ENCODE measurements at places on chromosomes 2 and 18.
A peak's percentile ranks its signal among the peaks of the same experiment; 100 is the strongest.

DNA sequence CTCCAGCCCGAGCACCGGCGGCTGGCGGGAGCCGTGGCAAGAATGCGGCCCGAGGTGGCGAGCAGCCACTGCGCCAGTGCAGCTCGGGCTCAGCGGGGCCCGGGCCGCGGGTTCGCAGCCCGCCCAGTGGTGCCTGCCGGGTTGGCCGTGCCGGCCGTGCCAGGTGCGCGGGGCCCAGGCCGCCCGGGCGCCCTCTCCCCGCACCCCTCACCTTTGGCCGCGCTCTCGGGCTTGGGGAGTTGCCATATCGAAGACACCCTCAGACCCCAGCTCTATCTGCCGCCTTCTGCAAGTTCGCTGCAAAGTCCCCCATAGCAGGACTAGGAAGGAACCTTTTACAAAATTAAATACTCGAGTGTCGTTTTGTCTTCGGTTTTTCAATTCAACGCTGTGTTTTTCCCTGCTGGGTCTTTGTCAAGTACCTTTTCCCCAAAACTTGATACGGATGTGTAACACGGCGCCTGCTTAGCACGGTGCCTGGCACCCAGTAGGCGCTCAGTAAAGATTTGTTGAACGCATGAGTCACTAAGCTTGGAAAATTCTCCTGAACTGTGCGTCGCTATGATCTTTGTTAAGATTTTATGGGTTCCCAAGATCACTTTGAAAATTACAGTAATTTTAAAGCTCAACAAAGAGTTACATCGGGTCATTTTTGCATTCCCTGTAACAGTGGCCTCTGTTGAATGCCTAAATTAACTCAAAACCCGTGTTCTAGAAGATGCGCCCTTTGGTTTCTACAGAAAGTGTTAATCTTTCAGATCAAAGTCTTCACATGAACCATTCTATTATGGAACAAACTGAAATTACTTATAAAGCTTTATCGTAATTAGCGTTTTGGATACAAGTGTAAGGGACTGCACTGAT is 750 bp downstream of the STRADB start:
- DNase-seq, result peak; percentile 48

GRCh38 chr2:63875131-63875527 is 33.4 kb downstream of the UGP2 start:
- DNase-seq, result peak; percentile 79

- DNase-seq, result peak; percentile 28
Observed at GRCh38 chr18:9902832-9903231, 11.0 kb upstream of the VAPA start.

DNA sequence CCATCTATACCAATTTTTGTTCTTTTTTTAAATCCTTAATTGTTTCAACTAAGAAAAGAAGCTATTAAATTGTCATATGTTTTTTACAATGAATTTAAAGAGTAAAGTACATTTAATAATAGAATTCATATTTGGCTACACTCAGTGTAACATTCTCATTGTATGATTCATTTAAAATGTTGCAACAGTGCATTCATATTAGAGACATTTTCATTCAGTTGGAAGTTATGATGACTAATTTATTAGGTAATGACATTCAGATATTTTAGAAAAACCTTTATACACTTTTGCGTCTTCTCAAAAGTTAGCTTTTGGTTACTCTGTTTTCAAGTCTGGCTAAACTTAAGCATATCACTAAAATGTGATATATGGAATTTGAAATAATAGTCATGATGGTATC is 887.5 kb upstream of the NRXN1 start:
- DNase-seq, result peak; percentile 62

GRCh38 chr2:86703704-86704361 is 16.3 kb upstream of the RMND5A start:
- peak; percentile 34 for DNase-seq

DNA sequence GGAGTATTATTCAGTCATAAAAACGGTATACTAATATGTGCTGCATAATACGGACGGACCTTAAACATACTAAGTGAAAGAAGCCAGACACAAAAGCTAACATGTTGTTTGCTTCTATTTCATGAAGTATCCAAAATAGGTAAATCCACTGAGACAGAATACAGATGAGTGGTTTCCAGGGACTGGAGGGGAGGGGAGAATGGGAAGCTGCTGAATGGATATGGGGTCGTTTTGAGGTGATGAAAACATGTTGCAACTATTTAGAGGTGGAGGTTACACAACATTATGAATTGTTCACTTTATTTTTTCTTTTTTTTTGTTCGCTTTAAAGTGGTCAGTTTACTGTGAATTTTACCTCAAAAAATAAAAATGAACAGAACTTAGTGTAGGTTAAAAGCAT is 52.9 kb downstream of the RAB10 start:
- no peak for DNase-seq

- DNase-seq, result no peak
Observed at GRCh38 chr2:79827881-79828280, 315.0 kb downstream of the CTNNA2 start.

DNA sequence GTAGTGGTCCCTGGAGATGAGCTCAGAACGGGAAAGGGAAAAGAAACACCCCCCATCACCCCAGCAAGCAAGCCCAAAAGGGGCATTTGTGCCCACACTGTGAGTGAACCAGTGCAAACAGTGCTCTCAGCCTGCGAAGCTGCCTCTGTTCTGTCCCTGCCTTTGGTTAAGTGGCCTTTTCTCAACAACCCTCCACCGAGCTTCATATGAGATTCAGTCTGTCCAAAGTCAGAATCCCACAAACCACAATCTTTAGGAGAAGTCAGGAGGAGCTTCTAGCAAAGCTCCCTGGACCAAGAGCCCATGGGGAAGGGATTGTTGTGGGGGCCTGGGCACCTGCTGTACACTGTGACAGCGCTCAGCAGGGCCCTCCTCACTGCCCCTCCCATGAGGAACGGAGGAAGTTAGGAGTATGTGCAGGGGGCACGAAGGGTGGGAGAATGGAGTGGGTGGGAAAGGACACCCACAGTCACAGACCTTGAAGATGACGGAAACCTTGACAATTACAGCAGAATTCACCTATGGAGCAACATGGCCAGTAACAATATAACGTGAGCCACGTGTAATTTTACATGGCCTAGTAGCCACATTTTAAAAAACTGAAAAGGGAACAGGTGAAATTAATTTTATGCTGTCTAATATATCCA is 119.5 kb downstream of the SMAD7 start:
- no peak for DNase-seq

DNA sequence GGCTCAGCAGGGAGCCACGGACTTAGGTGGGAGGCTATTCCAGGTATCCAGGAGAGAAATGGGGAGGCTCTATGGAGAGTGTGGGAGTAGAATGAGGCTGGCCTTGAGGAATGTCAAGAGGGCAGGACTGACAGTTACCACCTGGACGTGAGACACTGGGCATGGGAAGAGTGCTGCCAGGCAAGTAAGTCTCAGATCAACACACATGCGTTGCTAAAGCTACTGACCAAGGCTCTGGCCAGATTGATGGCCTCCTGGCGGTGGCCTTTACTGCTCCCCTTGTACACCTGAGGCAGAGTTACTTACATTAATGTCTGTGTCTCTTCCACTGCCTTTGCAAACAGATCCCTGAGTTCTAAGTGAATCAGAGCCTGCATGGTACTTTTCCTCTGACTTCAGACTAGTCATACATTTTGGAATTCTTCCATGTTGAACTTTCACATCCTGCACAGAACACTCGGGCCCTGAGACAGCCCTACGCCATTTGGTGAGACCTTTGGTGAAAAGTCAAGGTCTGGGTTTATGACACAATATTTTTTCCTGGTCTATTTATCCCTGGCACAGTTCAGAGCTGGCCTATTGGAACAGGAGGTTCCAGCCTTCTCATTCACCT is 398.8 kb upstream of the TRIB2 start:
- peak; percentile 98 for DNase-seq

- no peak for DNase-seq
Observed at GRCh38 chr18:5466256-5466655, 77.5 kb downstream of the EPB41L3 start.

DNA sequence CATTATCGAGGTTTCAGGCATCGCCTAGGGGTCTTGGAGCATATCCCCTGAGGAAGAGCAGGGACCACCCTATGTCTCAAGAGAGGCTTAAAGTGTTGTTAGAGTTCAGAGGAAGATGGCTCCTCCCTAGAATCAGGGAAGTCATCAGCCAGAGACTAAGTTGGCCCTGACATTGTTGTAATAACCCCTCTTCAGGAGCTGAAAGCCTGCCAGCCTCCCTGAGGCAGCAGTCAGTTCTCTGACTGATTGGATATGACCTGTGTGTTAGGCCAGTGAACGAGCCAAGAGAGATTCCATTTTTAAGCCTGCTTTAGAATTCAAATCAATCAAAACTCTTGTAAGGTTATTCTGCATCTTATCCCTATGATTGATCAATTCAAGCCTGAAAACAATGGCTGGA is 34.9 kb downstream of the ARHGAP28 start:
- no peak for DNase-seq

GRCh38 chr2:62410926-62411456 is 95.0 kb downstream of the TMEM17 start:
- DNase-seq, result peak; percentile 4

DNA sequence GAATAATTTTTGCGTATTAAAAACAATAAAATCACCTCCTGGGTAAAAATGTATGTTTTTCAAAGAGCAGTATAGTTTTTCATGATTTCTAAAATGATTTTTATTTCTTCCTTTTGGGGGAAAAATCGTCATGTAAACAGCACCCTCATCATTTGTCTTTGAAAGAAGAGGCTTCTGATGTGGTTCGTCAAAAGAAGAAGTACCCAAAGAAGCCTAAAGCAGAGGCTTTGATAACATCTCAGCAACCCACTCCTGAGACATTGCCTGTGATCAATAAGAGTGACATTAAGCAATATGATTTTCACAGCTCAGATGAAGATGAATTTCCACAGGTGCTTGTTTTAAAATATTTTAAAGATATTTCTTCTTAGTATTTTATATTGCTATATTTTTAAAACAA is 110.2 kb upstream of the KIF5C start:
- DNase-seq, result no peak

DNA sequence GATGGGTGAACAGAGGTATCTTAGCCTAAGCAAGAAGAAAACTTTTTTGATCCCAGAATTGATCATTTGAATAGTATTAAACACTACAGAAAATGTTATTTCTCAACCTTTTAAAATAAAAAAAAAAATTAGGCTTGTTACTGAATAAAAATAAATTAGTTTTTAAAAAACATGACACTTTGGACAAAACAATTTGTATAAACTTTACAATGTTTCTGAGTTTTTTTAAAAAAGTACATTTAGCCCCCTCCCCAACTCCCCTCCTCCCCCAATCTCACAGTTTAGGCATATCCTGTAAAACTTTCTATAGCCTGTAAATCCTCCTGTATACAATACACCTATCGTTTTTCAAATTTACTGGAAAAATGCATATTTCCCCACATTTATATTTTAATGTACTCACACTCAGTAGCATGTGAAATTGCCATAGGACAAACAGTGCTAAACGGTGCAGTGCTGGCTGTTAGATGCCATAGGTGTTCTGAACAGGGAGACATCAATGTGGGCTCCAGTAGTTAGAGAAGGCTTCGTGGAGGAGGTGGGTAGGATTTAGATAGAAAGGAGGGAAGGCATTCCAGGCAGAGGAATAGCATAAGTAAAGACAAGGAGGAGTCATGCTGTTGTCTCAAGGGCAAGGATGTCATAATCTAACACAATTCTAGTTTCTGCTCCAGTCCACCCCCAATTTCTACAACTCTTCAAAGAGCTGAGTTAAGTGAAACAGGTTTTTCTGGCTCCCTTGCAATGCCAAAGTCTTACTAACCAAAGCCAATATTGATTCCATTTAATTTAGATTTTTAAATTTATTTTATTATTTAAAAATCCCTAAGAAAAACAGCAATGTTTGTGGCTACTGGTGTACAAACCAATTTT is 50.9 kb downstream of the SP3 start:
- no peak for DNase-seq

- DNase-seq, result peak; percentile 98
Observed at GRCh38 chr2:229408356-229408755, 137.3 kb upstream of the PID1 start.

- DNase-seq, result peak; percentile 69
Observed at GRCh38 chr2:15588329-15588919, 3.2 kb upstream of the DDX1 start.

- no peak for DNase-seq
Observed at GRCh38 chr2:151481744-151482143, 72.0 kb downstream of the RIF1 start.

GRCh38 chr18:9417073-9417851 is 58.1 kb upstream of the RALBP1 start:
- DNase-seq, result peak; percentile 31

DNA sequence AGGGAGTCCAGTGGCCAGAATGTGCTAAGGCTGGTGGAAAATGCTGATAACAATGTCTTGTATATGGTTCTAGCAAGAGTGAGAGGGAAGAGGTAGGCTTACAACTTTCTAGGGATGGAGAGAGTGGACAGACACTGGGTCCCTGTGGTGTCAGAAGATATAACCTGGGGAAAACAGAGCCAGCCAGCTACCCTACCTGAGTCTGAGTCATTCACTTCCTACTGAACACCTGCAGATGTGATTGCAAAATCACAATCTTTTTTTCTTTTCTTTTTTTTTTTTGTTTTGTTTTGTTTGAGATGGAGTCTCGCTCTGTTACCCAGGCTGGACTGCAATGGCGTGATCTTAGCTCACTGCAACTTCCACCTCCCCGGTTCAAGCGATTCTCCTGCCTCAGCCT is 7.3 kb downstream of the TET3 start:
- DNase-seq, result no peak

- peak; percentile 39 for DNase-seq
Observed at GRCh38 chr2:174281736-174282135, 33.4 kb upstream of the OLA1 start.

- no peak for DNase-seq
Observed at GRCh38 chr2:110847651-110848050, 115.3 kb downstream of the ACOXL start.

- peak; percentile 45 for DNase-seq
Observed at GRCh38 chr2:187215532-187216240, 232.4 kb downstream of the CALCRL start.

GRCh38 chr2:178756843-178757242 is 50.4 kb downstream of the TTN start:
- DNase-seq, result peak; percentile 62

DNA sequence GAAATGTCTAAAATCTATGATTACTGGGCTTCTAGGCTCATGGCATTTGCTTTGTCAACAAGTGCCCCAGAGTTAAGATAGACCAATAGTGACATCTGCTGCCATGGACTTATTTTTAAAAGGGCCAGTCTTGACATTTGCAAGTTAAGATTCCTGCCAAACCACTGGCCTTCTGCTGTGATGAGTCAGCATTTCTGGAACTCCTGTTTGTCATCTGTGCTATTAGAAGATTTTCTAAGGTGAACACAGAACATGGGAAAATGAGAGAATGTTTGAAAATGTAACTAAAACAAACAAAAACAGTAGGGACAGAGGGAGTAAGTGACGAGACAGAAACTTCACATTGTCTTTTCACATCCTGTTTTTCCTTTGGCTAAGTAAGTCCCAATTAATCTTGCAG is 93.7 kb upstream of the WDR75 start:
- peak; percentile 99 for DNase-seq
